H7 (cell line): ENCODE measurements at places on chromosomes 11 and 22. TPM values are rescaled to one million over a fixed set of nuclear protein-coding genes. Genes with fewer than 3 reads are reported as not detected.

GRCh38 chr22:34570408-34570807 lies 495.6 kb upstream of the ISX start:
- no peak for DNase-seq

GRCh38 chr11:135073870-135074269 lies 661.8 kb upstream of the B3GAT1 start:
- DNase-seq = no peak

GRCh38 chr22:47307822-47308221 lies 545.4 kb downstream of the TBC1D22A start:
- DNase-seq = no peak

SNAP29 gene
- 4.3 TPM in 2 replicates for total RNA-seq

DNA sequence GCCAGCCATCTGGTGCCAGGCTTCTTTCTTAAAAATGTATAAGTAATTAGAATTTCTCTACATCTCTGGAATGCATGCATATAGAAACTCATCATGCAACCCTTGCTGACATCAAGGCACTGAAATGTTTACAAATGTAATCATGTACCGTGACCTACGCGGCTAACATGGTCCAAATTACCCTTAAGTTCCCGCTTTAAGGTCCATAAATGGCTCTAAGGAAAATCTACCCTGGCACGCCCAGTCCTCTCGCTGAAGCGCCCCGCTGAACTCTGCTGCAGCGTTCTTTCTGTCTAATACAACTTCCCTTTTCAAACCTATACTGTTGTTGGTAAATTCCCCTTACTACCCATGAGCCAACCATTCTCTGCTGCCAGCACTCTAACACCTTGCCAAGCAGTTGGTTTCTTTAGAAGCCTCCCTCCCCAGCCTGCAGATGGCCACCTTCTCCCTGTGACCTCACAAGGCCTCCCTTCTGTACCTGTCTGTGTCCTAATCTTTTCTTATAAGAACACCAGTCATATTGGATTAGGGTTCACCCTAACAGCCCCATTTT lies 13.5 kb upstream of the HMOX1 start:
- no peak for DNase-seq

- peak; percentile 92 for DNase-seq
Observed at GRCh38 chr11:30016588-30017363, at the start of gene KCNA4. Gene KCNA4, minus strand, starts transcription at chr11:30017030. Its CDS starts 4,352 bp downstream, at chr11:30012678.

GRCh38 chr22:24153353-24153752 lies 27.9 kb upstream of the SUSD2 start:
- DNase-seq = no peak

LGR4 gene
- total RNA-seq = 51.1 and 77.6 TPM in 2 replicates

- DNase-seq = no peak
Observed at GRCh38 chr22:26082866-26083265, 86.4 kb upstream of the SEZ6L start.

DNA sequence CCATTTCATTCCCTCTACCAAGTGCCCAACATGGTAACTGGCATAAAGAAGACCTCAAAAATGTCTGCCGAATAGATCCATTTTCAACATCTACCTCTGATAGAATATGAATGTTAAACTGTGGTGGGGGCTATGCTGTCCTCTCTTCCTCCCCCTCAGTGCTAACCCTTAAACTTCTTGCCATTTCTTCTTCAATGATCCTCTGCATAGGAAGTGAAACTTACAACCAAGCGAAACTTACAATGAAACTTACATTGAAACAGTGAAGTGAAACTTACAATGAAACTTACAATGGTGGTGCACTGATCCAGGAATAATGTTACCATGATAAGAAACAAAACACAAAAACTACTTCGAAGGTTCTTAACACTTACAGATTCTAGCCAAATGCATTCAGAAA lies 4.7 kb downstream of the RTCB start:
- DNase-seq = no peak

DNA sequence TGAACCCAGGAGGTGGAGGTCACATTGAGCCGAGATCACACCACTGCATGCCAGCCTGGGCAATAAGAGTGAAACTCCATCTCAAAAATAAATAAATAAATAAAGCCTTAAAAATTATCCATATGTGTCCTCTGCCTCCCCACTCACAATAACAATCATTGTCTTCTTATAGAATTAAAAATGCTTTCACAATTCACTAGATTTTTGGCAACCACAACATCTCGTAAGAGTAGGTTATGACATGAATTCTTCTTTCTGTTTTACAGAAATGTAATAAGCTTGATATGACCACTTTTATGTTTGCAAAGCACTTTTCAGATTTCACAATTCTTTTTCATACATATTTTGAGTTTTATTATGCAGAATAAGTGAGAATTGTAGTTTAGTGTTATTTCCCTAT lies 54.5 kb upstream of the HSPA8 start:
- DNase-seq = no peak
